ENCODE measurements at places on chromosomes 16 and 17. TPM values are rescaled to one million over a fixed set of nuclear protein-coding genes. Genes with fewer than 3 reads are reported as not detected.

Gene GAS2L2
- polyA plus RNA-seq = not detected

Gene TNS4
- 2.5 TPM for polyA plus RNA-seq

Gene ADAD2
- polyA plus RNA-seq = 0.59 TPM

Gene SNX20
- 1.1 TPM for polyA plus RNA-seq

Gene MT1M
- 1.3 TPM for polyA plus RNA-seq

DNA sequence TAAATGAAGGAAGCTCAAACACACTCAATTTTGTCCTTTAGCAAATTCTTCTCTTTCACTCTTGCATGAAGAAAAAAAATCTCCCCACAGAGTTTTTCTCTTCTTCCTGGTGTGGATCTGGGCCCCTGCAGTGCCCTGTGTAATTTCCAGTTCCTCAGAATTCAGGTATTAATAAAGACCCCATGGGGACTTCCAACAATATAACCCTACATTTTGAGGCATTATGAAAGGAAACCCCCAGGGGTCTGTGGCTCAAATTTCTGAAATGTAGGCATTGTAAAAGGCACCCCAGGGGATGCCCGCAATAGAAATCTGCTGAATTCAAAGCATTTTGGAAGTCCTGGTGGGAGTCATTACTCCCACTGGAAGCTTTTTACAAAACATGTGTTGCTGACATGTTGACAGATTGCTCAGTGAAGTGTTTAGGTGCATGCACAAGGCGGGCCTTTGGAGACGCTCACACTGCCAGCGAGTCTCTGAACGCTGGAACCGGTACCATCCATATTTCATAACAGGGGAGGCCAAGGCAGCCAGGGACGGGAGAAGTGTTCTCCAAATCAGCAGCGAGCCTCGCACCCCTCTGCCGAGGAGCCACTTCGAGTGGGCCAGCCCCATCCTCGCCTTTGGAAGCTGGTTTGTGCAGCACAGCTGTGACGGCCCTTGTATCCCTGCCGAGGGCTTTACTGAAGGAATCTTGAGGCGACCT, 154.0 kb downstream of the ZNF423 start:
- peak; percentile 80 for DNase-seq

DNA sequence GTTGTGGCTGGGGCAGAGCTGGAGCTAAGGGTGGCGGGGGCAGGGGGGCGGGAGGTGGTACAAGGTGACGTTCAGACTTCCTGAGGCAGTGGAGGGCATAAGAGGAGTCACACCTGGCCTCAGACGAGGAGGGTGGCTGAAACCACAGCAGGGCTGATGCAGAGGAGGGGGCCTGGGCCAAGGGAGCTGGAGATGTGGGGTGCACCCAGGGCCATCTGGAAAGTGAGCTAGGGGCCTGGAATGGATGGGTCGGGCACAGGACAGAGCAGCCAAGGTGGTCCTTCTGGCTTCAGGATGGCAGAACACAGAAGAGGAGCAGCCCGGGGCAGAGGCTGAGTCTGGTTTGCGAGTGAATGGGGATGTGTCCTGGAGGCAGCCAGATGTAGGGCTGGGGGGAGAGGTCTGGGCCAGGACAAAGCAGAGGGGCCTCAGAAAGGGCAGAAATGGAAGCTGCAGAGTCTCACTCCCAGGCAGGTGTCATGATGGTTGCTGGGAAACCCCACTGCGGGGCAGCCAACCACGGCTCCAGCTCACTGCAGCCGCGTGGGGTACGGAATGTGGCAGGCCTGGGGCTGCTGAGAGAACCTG, 57.6 kb downstream of the PRMT7 start:
- DNase-seq = no peak

DNA sequence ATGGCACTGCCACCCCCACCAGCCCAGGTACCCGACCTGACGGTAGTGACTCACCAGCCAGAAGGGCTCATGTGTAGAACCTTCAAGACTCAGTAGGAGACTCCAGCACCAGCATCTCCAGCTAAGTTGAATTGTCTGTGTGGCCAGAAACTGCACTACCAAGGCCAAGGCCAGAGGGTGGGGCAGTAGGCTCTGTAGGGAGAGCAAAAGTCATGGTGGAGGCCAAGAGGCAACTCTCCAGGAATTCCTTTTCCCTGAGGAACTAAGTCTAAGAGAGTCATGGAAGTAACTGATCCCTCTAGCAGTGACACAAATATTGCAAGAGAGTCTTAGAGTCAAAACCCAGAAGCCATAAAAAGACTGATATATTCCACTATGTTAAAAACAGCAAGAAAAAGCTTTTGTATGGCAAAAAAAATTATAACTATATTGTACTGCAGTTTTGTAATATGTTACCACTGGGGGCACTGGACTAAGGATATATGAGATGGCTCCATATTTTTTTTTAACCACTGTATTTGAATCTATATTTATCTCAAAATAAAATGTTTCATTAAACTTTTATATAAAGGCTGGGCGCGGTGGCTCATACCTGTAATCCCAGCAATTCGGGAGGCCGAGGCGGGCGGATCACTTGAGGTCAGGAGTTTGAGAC, 30.2 kb upstream of the GUCY2D start:
- DNase-seq = no peak

DNA sequence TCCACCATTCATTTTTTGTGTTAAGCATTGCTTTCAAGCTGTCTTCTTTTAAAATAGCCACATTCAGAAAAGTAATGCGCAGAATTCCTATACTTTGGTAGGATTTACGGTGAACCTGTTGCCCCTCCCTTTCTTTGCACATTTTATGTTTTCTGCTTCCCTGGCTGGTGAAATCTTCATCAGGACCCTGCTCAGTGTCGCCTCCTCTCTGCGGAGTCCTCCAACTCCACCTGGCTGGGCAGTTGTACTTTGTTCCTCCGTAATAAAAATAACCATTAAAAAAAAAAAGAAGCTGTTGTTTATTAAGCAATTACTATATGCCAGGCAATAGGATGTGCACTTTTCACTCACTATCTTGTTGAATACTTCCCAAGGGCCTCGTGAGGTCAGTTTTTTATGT, 2.9 kb downstream of the UMOD start:
- DNase-seq = no peak

- no peak for DNase-seq
Observed at GRCh38 chr17:68821860-68822696, 133.1 kb downstream of the ABCA8 start.

GRCh38 chr16:30904114-30904780, 7.8 kb downstream of the CTF1 start:
- no peak for DNase-seq

- no peak for DNase-seq
Observed at GRCh38 chr16:53944025-53944424, 240.1 kb downstream of the FTO start.

DNA sequence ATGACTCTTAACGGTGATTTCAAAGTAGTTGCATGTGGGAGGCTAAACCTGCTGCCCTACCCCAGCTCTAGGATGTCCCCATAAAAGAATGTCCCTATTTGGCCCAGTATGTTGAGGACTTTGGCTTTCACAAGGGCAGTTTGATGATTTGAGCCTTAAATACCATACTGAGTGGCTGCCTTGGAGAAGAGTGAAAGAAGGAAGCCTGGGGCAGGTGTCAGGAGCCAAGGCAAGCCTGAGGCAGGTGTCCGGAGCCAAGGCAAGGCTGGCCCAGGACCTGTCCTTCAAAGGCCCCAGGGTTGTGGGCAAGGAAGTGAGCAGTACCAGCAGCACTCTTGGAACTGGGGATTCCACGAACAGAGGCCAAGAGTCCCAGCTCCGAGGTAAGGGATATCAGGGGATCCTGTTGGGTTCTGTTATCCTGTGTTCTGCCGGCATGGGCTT, 18.6 kb downstream of the ST6GALNAC2 start:
- no peak for DNase-seq

GRCh38 chr16:61842666-61843065, 193.6 kb downstream of the CDH8 start:
- DNase-seq = no peak

- no peak for DNase-seq
Observed at GRCh38 chr17:68981288-68981687, 26.1 kb upstream of the ABCA8 start.

DNA sequence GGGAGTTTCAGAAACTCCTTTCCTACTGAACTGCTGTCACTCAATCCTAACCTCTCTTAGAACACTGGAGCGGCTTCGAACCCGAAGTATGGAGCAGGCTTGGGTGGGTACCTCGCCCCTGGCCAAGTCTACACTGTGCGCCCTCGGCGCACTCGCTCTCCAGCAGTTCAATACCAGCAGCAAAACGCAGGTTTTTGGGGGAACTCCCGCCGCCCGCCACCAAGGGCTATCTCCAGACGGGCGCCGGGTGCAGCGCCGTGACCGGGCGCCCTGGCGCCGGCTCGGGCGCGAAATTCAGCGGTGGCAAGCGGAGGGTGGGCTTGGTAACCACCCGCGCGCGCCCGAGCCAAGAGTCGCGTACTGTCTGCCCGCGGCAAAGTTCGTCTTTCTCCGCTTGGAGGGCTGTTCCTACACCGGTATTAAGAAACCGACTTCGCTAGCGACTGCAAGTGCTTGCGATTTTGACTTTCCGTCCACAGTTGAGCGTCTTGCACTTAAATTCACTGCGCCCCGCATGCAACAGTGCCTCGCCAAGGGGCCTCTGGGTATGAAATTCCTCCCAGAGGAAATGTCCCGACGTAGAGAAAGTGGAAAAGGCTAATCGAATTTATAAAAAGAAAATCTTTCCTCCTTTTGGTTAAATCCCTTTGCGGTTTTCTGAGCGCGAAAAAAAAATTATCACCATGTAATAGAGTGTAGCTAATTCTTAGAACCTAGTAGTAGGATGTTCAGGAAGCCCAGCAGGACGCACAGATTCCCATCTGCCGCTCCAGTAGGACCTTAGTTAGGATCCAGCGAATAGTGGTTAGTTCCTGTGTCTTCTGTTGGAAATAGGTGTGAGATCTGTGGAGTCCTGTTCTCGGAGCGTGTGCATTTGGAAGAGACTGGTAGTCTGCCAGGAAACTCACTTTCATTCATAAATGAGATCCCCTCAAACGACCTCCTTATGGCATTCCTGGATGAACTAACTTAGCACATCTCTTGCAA, 5.0 kb upstream of the SALL1 start:
- no peak for DNase-seq

DNA sequence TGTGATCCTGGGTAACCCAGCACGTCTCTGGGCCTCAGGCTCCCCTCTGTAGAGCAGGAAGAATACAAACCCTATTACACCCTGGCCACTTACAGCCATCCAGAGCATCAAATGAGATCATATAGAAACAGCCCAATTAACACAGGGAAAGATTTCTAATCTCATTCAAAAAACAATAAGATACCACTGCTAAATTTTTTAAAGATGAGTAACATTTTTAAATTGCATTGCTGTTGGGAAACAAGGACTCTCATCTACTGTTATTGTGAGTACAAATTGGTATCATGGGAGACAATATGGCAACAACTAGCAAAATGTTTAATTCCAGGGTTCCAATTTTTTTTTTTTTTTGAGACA, 41.1 kb downstream of the SRL start:
- DNase-seq = no peak

- no peak for DNase-seq
Observed at GRCh38 chr17:4407851-4408250, 25.9 kb upstream of the SPNS3 start.

- no peak for DNase-seq
Observed at GRCh38 chr17:45650561-45650960, 133.6 kb upstream of the CRHR1 start.
